Activated T-helper 9 cell treated with anti-CD3 and anti-CD28 coated beads, Interleukin-2, amount 50 U/mL, for 16 hours (primary cell): ENCODE measurements at places on chromosomes 12 and 14.

DNA sequence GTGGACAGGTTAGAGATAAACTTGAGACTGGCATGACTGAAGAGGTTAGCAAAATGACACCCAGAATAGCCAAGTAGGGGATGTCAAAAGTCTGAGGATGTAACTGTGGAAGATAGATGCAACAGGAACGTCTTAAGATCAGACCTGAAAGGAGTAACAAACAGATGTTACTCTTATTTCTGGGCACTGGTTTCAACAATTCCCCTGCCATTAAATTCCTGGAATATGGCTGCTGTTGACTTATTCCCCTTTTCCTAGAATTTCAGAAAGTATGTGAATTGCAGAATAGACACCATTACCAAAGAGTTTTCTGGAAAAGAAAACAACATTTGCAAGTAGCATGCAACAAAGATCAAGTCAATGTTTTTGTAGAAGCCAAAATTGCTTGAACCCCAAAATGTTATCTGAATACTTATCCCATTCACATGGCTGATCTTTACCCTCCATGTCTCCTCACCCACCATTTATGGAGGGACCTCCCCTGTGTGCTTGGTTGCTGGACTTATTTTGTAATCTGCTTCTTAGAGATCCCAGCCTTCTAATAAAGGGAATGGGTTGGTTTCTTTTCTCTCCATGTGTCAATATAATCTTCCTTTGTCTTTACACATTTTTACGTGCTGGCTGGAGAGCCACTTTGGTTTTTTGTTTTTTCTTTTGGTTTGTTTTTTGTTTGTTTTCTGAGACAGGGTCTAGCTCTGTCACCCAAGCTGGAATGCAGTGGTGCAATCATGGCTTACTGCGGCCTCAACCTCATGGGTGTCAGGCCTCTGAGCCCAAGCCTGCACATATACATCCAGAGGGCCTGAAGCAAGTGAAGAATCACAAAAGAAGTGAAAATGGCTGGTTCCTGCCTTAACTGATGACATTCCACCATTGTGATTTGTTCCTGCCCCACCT, 57.0 kb downstream of the BBS10 start:
- DNase-seq, result no peak

DNA sequence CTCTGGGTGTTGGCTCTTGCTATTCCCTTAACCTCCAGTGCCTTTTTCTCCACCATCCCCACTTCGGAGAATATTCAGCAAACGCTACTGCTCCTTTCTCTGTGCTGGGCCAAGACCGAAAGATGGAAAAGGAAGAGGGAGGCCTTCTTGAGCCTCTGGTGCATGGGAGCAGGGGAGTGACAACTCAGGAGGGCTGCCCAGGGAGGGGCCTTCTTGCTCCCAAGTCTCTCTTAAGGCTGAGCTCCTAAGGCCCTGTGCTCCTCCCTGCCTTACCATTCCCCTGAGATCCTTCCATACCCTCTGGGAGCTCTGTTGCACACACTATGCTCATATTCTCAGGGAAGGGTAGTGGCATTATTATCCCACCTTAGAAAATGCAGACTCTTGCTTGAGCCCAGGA, 34.9 kb downstream of the SH2B3 start:
- no peak for DNase-seq

DNA sequence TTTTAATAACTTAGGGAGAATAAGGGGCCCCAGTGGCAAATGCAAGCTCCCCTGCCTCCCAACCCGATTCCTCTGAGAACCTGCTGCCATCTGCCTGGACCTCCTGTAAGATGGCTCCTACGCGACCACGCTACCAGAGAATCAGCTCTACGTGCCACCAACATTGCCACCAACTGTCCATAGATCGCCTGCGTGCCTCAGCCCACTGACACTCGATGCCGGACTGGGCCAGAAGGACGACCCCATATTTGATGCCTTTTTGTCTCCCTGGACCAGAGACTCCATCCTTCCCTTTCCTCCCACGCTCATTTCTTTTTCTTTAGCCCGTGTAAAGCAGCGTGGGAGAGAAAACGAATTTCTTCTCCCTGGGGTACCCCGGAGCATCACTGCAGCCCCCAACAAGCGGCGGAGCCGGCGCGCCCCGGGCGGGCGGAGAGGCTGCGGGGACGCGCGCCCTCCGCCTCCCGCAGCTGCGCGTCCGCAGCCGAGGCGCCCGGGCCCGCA, 565 bp upstream of the KLHL42 start:
- DNase-seq, result no peak

DNA sequence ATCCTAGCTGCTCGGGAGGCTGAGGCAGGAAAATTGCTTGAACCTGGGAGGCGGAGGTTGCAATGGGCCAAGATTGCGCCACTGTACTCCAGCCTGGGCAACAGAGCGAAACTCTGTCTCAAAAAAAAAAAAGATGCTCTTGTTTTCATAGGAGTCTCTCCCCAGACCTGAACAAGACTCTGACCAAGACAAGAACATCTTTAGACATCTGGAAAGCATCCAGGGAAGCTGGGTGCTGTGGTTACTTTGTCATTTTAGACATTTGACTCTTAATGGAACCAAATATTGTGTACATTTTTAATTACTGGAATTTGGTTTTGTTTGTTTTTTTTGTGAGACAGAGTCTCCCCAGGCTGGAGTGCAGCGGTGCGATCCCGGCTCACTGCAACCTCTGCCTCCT, 21.1 kb upstream of the ATF1 start:
- no peak for DNase-seq

DNA sequence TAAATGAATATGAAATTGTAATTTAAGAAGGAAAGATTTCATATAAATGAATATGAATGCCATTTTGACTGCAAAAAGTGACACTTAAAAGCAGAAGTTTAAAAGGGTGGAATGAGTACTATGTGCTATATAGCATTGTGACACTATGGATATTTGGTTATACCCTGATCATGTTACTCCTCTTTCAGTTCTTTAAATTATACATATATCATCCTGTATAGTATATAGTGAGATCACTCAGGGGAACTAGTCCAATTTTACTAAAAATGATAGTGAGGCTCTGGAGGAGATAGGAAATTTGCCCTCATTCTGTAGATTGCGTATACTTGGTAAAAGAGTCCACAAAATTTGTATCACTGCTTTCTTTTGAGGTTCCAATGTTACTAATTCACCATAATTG, 155.7 kb upstream of the BTG1 start:
- no peak for DNase-seq

- no peak for DNase-seq
These were observed 221.6 kb downstream of the LRRK2 start for GRCh38 chr12:40446385-40446784.

GRCh38 chr14:104747876-104748275, 5.1 kb upstream of the SIVA1 start:
- DNase-seq, result no peak

GRCh38 chr12:94207849-94208621, 59.7 kb downstream of the PLXNC1 start:
- peak; percentile 15 for DNase-seq

- DNase-seq, result no peak
These were observed 94.5 kb downstream of the MYRFL start for GRCh38 chr12:69919495-69919894.

DNA sequence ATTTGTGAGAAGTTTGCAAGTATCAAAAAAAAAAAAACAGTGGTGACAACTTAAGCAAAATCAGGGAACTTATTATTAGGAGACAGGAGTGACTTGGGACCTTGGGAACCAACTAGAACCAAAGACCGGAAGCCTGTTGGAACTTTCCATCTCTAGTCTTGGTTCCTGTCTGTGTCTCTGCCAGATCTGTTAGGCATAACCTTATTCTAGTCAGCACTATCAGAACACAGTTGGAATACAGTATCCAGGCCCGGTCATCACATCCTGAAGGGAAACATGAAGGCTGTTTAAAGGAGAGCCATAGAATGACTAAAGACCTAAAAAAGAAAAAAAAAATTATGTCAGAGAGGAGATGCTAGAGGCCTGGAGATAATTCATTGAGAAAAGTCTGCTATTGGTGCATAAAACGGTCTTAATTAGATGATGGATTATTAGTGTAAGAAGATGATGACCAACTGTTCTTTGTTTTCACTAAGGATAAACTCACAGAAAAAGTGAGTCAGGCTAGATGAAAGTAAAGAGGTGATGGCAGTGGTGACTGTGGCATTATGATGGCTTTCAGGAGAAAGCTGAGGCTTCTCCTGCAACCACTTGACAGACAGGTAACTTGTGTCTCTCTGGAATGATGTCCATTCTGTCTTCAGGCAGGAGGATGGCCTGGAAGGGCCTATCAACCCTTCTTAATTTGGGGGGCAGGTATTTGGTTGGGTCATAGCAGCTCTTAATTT, 28.2 kb downstream of the DACT1 start:
- DNase-seq, result no peak

GRCh38 chr12:93827669-93828068, 150.5 kb downstream of the CRADD start:
- no peak for DNase-seq

GRCh38 chr12:29201296-29201695, 52.2 kb downstream of the FAR2 start:
- DNase-seq, result no peak

- DNase-seq, result no peak
These were observed 663 bp upstream of the LIN7A start for GRCh38 chr12:80938397-80938796.

GRCh38 chr12:114411071-114411837, 5.3 kb upstream of the TBX5 start:
- no peak for DNase-seq

- DNase-seq, result no peak
These were observed 51.2 kb downstream of the SLC2A13 start for GRCh38 chr12:40054555-40055227.

DNA sequence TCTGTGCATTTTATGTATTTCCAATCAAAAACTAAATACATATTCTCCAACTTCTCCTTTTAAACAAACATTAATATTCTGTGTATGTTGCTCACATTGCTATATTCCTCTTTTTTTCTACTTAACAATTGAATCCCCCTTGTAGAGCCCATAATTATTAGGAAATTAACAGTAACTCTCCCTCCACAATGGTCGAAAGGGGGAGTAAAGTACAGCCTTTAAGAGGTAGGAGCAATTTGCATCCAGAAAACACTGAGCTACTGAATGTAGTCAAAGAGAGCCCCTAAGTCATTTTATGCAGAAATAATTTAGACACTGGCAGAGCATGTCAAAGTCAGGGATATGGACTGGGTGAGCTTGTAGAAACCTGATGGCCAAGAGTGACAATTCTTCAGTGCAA, 57.2 kb upstream of the SCN8A start:
- no peak for DNase-seq

GRCh38 chr12:14681625-14682024, 14.8 kb downstream of the GUCY2C start:
- DNase-seq, result no peak

DNA sequence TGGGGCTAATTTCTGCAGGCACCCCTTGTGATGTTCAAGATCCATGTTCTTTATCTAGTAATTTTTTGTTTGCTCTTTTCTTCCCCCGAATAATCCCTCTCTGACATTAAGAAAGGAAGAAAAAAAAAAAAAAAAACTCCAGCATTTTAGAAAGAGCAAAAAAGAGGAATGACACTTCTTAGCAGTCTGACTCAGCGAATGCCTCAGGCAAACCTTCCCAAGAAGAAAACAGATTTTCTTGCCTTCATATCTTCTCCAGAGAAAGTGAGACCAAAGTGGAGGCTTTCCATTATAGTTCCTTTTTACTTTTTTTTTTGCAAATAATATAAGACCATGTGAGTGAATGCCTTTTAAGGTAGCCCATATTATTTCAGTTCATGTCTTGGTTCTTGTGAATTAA, 479.0 kb upstream of the SYT1 start:
- DNase-seq, result no peak

DNA sequence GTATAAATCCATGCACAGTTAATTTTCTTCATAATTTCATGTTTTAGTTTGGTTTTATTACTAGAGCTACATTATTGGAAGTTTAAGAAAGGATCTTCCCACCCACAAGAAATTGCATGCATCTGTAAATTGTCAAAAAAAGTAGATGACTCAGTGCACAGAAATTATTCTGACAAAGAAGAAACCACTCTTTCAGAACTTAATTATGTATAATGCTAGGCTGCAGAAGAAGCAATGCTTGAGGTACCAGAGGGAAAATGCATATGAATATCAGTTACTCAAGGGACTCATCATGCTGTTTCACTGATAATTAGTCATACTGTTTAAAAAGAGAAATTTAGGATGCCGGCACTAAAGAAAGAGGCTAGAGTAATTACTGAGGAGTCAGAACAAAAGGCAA, 147.0 kb downstream of the SLC16A7 start:
- DNase-seq, result no peak

- DNase-seq, result no peak
These were observed 16.2 kb downstream of the KIF21A start for GRCh38 chr12:39426636-39427240.

GRCh38 chr14:50312734-50313054, 570 bp downstream of the DMAC2L start:
- no peak for DNase-seq

DNA sequence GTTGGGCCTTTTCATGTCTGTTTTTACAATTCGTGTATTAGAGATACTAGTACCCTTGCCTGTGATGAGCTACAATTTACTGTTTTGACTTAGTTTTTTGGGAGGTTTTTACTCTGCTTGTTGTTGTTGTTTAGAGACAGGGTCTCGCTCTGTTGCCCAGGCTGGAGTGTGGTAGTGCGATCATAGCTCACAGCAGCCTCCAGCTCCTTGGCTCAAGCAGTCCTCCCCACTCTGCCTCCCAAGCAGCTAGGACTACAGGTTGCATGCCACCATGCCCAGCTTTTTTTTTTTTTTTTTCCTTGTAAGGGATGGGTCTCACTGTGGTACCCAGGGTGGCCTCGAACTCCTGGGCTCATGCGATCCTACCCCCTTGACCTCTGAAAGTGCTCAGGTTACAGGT, 52.0 kb upstream of the DIP2B start:
- no peak for DNase-seq

- no peak for DNase-seq
These were observed 133.3 kb downstream of the TBX5 start for GRCh38 chr12:114272605-114273004.

DNA sequence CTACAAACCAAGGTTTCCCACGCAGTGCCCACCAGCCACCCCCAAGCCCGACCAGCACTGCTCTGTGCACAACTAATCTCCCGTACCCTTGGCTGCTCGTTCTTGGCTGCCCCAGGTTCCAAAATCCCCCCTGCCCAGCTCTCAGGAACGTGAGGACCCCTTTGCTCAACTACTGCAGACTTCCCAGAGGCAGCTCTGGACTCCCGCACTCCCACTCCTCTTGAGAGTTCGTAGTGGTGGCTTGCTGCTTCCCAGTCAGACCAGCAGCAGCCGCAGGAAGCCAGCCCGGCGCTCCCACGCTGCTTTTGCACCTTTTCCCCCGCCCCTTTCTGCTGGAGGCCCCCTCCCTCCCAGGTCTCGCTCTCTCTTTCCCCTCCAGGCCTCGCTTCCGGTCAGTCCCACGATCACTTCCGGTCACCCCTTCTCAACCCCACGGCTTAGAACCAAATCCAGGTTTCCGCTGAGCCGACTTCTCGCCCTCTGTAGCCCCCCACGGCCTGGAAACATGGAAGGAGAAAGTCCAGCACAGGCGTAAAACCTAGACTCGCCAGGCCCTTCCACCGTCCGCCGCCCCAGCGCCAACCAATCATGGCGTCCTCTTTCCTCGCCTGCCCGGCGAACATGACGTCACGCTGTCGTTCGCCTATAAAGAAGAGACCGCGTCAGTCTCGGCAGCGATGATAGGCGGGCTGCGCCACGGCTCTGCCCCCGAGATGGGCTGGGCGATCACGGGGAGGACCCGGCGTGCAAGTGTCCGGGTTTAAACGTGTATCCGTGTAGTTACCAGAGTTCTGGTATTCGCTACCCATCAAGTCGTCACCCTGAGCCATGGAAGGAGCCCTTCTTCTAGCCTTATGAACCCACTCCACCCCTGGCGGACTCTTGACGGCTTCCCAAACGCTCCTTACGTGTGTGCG, at the start of gene TFCP2:
TSS of gene TFCP2 (minus strand) at position 621 of the 917 bp plus-strand sequence. CDS start 713 bp downstream, outside the sequence.
- DNase-seq, result peak; percentile 89

GRCh38 chr12:113130457-113131135, 5.0 kb downstream of the RASAL1 start:
- no peak for DNase-seq
